ENCODE measurements at places on chromosomes 5 and 9. TPM values are rescaled to one million over a fixed set of nuclear protein-coding genes. Genes with fewer than 3 reads are reported as not detected.

Gene MYOZ3
- 0.22 TPM for total RNA-seq

Gene FCN1
- not detected for total RNA-seq

Gene FCN2
- total RNA-seq = not detected

Gene PCDHA9
- under 0.01 TPM for total RNA-seq

Gene OMD
- not detected for total RNA-seq

Gene OR1Q1
- not detected for total RNA-seq

Gene TNFSF15
- 2.6 TPM for total RNA-seq

Gene CCL27
- total RNA-seq = not detected

Gene SURF4
- total RNA-seq = 249 TPM

Gene KIF4B
- total RNA-seq = 0.40 TPM

Gene IL5
- total RNA-seq = not detected

Gene FAM78A
- total RNA-seq = 3.3 TPM

Gene C9orf50
- total RNA-seq = not detected

DNA sequence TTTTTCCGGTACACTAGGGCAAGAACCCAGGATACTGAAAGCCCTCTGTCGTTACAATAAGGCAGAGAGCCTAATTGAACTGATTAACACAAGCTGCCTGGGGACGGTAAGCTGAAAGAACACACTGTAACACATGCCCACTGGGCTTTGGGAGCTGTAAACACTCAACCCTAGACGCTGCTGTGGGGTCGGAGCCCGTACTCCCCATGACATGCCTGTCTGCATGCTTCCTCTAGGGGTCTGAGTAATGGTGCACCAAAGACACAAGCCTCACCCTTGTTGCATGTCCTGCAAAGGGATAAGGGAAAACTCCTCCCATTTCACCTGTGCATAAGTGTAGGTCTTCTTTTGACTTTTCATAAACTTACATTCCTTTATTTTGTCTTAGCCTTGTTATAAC, 194.0 kb downstream of the FBXL7 start:
- no peak for DNase-seq

DNA sequence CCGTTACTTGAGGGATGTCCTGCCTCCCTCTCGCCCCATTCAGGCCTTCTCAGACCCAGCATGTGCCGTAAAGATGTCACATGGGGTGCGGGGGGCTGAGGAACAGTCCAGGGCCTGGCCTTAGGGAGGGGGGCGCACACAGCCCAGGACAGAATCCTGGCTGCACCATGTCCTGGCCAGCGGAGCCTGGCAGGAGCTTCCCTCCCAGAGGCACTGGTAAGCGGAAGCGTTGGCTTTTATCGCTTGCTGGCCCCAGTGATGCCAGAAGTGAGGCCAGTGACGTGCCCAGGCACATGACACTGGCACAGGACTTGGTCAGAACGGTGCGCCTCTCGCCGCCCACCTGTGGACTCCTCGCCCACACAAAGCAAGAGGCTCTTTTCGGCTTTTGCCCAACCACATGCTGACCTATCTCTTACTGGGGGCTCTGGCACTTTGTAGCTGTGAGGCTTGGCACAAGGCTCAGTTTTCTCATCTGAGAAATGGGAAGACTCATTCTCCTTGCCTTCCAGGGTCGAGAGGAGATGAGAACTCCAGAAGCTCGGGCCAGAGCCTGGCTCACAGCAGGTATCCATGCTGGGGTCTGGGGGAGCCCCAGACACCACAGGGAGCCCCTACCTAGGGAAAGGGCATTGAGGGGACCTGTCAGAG, 59.0 kb downstream of the LMX1B start:
- DNase-seq = no peak

- no peak for DNase-seq
These were observed 348.0 kb downstream of the NPR3 start for GRCh38 chr5:33059081-33059480.

GRCh38 chr9:127223266-127223665, 41.3 kb upstream of the GARNL3 start:
- no peak for DNase-seq

GRCh38 chr9:5801739-5802113, 31.2 kb downstream of the ERMP1 start:
- DNase-seq = no peak

- no peak for DNase-seq
These were observed 21.9 kb downstream of the SOX30 start for GRCh38 chr5:157630341-157630740.

DNA sequence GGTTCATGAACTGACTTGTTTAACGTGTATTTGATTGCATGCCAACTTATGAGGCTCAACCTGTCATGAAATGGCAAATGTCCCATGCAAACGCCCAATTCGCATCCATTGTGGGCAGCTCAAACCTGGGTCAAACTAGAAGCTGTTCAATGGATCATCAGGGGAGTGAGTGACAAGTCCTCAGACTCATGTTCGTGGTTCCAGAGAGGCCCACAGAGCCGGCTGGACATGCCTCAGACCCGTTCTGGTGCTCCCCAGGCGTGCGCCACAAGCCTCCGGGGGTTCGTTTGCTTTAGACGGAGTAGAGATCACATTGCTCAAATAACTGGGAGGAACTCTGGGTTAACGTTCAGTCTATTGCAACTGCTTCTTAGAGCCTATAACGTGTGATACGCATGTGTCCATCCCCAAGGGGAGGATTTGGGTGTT, 15.0 kb downstream of the GFI1B start:
- DNase-seq = no peak

GRCh38 chr5:112549605-112550166, 130.6 kb upstream of the EPB41L4A start:
- DNase-seq = no peak

GRCh38 chr5:160444407-160444806, 22.8 kb downstream of the PTTG1 start:
- no peak for DNase-seq

DNA sequence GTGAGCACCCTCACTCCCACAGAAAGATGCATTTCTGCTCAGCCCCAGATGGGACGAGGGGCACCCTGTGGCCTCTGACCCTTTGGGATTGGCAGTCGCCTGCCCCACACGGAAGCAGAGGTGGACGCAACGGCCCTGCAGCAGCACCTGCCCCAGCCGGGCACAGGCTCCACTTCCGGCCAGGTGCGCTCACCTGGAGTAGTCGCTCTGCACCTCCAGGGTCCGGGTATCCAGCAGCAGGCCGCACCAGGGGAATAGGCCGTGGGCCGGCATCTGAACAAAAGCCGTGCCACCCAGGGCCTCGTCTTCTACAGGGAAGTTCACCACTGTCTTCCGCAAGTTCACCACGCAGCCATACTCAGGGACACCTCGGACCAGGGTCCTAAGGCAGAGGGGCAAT, 30.7 kb downstream of the TERT start:
- DNase-seq = no peak

DNA sequence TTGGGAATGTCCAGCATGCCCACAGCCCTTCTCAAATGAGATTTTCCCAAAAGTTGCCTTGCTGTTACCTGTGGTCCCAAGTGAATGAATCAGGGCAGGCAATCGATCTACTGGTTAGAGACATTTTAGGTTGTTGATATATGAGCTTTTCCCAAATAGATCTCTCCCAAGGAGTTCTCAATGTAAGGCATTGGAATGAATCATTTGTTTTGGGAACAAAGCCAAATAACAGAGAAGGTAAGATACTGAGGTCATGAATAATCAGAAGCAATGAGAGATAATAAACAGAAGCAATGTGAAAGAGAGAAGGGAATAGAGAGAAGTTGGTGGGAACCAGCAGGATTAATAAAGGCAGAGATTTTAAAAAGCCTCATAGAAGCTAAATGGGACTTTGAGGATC, 93.6 kb upstream of the FER start:
- peak; percentile 44 for DNase-seq

- no peak for DNase-seq
These were observed 104.0 kb downstream of the MTX3 start for GRCh38 chr5:79886925-79887655.

- no peak for DNase-seq
These were observed 372.1 kb upstream of the C9orf72 start for GRCh38 chr9:27945386-27945785.

DNA sequence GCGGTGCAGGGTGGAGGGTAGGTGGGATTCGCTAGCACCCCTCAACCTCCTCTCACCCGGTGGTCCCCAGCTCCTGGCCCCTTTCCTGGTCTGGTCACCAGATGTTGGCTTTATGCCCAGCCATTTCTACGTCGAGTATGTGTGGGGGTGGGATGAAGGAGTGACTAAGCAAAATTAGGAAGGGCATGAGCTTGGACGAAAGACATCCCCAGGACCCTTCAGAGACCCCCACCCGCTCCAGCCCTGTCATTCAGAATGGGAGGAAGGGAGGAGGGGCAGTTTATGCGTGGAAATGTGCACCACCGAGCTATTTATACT, 742 bp downstream of the BHMT2 start:
- peak; percentile 1 for DNase-seq

GRCh38 chr9:136053757-136054142, 41.3 kb downstream of the NACC2 start:
- no peak for DNase-seq

DNA sequence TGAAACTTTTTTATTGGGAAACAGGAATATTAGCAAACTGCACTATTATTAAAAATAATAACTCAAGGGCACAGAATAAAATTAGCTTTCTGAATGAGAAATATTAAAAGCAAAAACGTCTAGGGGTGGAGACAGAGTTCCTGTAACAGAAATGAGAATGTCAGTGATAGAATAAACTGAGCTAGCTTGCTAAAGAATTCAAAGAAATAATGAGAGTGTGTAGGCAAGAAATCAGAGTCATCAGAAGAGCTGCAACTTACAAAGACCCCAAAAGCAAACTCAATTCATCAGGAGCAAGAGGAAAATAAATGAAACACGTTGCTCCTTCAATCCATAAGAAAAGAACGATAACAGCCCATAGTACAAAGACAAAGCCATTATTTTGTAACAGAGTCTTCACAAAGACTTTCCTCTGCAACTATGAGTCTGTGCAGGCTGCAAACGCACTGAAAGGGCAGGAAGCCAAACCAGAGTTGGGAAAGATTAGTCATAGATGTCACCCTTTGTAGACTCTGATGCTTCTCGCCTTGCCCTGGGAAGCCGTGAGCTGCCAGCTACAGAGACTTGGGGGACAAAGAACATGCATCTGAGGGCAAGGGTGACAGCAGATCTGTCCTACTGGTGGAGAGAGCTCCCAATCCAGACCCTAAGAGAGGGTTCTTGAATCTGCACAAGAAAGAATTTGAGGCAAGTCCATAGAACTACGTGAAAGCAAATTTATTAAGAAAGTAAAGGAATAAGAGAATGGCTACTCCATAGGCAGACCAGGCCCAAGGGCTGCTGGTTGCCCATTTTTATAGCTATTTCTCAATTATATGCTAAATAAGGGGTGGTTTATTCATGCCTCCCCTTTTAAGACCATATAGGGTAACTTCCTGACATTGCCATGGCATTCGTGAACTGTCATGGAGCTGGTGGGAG, 40.8 kb downstream of the SHC3 start:
- peak; percentile 85 for DNase-seq

- DNase-seq = no peak
These were observed 16.0 kb downstream of the S1PR3 start for GRCh38 chr9:89006996-89007967.

- no peak for DNase-seq
These were observed 1543.4 kb downstream of the EFNA5 start for GRCh38 chr5:106127341-106127781.

DNA sequence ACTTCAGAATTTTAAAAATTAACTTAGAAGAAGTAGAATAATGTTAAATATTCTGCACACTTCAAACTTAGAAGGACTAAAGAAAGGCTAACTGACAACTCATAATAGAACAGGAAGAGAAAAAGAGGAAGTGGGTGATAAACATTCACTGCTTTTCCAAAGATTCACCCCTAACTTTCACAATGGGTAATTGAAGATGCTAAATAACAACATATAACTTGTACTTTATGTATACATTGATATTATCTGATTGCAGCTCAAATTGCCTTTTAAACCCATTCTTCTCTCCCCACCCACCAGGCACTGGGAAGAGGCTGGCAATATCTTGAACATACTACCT, 376.6 kb downstream of the EFNA5 start:
- DNase-seq = no peak

- DNase-seq = no peak
These were observed 55.3 kb upstream of the SPATA31E1 start for GRCh38 chr9:87827341-87827740.

DNA sequence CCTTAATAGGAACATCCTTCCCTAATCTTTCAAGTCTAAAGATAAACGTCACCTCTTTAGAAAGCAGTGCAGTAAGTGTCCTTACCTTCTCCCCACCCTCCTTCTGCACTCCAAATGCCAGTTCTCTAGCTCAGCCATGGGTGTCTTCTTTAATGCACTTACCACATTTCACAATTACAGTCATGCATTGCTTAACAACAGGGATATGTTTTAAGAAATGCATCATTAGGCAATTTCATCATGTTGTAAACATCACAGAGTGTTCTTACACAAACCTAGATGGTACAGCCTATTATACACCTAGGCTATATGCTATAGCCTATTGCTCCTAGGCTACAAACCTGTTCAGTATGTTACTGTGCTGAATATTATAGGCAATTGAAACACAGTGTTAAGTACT, 91.2 kb downstream of the RFX3 start:
- no peak for DNase-seq

GRCh38 chr5:16179936-16180788, 571 bp upstream of the MARCHF11 start:
- no peak for DNase-seq

DNA sequence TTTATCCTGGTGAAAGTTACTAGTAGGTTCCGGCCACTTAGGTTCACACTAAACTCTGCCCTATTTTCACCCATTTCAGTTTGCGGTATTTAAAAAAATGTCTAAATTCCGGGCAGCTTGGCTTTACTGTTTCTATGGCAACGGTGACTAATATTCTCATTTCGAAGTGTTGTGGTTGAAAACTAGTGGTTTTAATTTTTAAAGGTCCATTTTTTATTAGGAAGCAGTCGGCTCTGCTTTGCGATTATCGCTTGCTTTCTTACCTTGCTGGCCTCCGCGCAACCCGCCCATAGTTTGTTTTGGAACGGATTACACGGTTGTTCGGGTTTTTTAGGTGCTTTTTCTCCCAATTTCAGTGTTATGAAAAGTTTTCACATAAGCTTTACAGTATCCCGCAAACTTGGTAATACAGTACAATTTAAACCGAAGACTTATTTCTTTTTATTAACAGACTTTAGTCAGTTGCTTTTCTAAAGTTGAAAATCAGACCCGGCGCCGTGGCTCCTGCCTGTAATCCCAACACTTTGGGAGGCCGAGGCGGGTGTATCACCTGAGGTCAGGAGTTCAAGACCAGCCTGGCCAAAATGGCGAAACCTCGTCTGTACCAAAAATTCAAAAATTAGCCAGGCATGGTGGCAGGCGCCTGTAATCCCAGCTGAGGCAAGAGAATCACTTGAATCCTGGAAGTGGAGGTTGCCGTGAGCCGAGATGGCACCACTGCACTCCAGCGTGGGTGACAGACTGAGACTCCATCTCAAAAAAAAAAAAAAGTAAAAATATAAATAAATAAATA, 1.6 kb downstream of the KDM4C start:
- peak; percentile 74 for DNase-seq

GRCh38 chr5:134536876-134537275, 11.4 kb downstream of the JADE2 start:
- DNase-seq = no peak

GRCh38 chr5:108260117-108260857, 121.6 kb downstream of the FBXL17 start:
- peak; percentile 90 for DNase-seq

- DNase-seq = no peak
These were observed 22.1 kb downstream of the SHLD3 start for GRCh38 chr5:65646938-65647337.

GRCh38 chr5:176816791-176817347, 6.5 kb downstream of the UNC5A start:
- DNase-seq = no peak
